ENCODE measurements at places on chromosomes 1 and 21. TPM values are rescaled to one million over a fixed set of nuclear protein-coding genes. Genes with fewer than 3 reads are reported as not detected.

SEC16B gene
- 2.6 TPM for total RNA-seq

GRCh38 chr1:3746389-3746829 is 5.8 kb upstream of the CCDC27 start:
- no peak for DNase-seq

FAM167B gene
- total RNA-seq = 8.3 TPM

DNA sequence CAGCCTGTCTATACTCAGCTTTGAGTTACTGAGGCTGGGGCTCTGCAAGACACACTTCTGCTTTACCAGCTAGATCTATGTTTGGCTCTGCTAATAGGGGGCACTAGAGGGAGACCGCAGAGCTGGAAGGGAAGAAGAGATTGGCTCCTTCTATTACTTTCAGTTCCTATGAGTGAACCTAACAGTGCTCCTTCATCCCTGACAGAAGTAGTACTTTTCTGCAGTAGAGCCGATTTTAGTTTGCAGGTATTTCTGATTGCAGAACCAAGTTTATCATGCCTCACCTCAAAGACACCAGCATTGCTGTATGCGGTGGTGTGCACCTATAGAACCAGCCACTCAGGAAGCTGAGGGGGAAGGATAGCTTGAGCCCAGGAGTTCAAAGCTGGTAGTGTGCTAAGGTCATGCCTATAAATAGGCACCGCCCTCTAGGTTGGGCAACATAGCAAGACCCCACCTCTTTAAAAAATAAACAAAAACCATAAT is 5.7 kb upstream of the ZDHHC18 start:
- no peak for DNase-seq

DNA sequence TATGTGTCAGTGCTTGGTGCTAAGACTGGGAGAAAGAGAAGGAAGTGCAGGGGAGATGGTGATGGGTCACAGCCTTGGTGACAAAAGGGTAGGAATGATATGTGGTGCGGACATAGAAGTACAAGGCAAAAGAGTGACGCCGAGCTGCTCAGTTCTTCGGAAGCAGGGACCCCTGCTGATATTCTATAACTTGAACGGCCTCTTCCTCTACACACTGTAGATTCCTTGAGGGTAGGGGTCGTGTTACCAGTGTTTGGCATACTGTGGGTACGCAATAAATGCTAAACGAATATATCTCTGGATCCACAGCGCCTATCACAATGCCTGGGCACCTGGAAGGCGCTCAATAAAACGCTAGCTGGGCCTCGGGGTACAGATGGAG is 488 bp downstream of the DBT start:
- DNase-seq = no peak

AKR1A1 gene
- total RNA-seq = 120 TPM

- no peak for DNase-seq
Measured at GRCh38 chr1:84245563-84245962, 55.9 kb upstream of the SAMD13 start.

GRCh38 chr1:59411147-59411546 is 114.3 kb downstream of the FGGY start:
- DNase-seq = no peak

DNA sequence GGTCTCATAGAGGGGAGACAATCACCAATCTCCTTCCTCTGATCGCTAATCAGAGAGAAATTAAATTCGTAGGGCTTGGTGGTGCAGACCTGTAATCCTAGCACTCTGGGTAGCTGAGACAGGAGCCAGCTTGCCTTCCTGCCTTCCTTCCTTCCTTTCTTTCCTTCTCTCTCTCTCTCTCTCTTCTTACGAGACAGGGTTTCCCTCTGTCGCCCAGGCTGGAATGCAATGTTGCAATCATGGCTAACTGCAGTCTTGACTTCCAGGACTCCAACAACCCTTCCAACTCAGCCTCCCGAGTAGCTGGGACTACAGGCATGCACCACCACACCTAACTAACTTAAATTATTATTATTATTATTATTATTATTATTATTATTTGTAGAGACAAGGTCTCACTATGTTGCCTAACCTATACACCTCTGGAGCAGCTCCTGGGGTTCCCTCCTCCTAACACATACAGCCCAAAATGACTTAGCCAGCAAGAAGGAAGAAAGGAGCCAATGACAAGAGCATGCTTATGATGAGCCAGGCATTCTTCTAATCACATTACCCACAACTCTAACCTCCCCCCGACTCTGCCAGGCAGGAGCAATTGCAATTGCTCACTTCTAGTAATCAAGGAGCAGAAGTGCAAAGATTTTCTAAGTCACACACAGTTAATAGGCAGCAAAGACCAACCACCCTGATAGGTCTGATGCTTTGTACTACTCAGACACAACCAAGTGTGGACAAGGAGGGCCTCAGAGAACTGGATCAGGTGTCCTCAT is 105.4 kb upstream of the F3 start:
- no peak for DNase-seq

DNA sequence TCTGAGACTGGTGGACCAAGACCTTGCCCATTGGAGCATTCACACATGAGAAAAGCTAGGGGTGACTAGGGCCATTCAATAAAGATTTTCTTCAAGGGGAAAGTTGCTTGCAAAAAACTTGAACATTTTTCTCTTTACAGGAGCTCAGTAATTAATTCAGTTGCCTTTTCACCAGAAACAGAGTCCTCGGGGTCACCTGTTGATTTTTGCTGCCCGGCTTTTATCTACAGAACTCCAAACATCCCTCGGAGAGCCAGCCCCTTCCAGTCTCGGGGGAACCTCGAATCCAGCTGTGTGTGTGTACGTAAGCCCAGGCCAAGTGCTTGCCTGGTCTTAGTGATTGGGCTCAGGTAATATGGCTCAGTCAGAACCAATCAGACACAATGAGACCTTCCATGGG is 47.5 kb downstream of the PCNX2 start:
- no peak for DNase-seq
